ENCODE measurements at places on chromosomes 6 and 20.
A peak's percentile ranks its signal among the peaks of the same experiment; 100 is the strongest.

GRCh38 chr20:46255440-46256104 lies 52.7 kb downstream of the CDH22 start:
- no peak for DNase-seq

DNA sequence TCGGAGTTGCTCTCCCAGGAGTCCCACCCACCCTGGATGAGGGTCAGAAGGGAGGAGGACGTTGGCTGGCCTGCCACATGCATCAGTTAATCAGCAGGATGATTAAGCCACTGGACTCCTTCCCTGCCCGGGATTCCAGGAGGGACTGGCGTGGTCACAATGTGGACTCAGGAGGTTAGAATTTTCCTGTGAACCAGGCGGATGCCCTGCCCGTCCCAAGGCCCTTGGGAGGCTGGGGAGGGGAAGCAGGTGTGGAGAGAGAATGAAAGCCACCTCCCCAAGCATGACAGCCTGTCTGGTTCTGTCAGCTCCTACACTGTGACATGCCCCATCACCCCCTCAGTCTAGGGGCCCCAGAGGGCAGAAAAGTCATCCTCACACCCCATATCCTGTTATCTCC lies 11.6 kb upstream of the ITPR3 start:
- DNase-seq, result no peak

GRCh38 chr6:168093071-168093505 lies 14.1 kb upstream of the FRMD1 start:
- no peak for DNase-seq

GRCh38 chr20:12883507-12883885 lies 125.3 kb upstream of the SPTLC3 start:
- no peak for DNase-seq

DNA sequence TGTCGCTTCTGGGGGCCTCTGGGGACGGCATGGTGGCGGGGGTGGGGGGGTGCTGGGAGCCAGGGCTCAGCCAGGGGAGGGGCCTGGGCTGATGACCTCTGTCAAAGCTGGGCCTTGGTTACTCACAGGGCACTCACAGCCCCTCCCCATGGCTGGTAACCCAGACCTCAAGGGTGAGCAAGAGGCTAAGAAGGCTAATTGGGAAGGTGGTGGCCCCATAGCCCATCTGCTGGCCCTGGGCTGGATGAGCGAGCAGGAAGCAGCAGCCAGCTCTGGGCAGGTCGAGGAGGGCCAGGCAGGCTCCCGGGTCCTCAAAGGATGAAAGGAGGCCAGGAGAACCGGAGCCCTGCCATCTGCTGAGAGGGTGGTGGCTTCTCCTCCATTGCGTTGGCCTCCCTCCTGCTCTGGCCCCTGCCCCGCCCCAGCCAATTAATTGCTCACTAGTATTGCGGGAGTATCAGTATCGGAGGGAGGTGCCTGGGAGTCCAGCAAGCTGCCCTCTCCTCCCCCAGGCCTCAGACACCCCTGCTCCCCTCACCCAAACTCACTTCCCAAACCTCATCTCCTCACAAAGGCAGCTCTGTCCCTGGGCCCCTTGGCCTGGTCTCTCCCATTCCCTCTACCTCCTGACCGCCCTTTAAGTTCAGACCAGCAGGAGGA lies 1.0 kb upstream of the CDSN start:
- no peak for DNase-seq

- peak; percentile 61 for DNase-seq
These were observed 35.4 kb downstream of the CEP250 start for GRCh38 chr20:35490736-35491181.

- DNase-seq, result no peak
These were observed 29.4 kb downstream of the SIM1 start for GRCh38 chr6:100435299-100435698.

DNA sequence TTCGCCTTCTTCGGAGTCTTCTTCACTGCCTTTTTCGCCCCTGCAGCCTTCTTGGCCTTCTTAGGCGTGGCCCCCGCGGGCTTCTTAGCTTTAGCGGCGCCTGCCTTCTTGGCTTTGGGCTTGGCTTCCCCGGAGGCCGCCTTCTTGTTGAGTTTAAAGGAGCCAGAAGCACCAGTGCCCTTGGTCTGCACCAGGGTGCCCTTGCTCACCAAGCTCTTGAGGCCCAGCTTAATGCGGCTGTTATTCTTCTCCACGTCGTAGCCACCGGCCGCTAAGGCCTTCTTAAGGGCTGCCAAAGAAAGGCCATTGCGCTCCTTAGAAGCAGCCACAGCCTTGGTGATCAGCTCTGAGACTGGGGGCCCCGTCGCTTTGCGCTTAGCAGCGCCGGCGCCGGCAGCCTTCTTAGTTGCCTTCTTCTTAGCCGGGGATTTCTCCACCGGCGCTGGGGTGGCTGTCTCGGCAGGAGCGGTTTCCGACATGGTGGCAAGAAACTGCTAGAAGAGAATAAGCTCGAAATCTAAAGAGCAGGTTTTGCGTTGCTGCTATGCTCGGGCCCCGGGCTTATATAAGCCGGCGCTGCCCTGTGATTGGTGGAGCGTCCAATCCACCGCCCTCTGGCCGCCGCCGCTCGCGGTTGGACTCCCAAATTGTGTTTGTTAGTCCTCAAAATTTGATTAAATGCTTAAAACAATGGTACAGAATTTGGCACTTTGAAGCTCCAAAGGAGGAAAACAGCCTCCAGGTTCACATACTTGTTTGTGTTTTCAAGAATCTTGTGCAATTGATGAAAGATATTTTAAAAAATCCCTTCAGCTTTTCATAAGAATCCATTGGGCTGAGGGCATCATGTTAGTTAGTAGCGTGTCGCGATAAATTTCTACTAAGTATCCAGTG lies 44.9 kb downstream of the OR2B2 start:
- DNase-seq, result peak; percentile 88

- no peak for DNase-seq
These were observed 97.1 kb upstream of the CEP85L start for GRCh38 chr6:118748311-118749062.

GRCh38 chr6:64046746-64047208 lies 411.2 kb downstream of the PHF3 start:
- no peak for DNase-seq

GRCh38 chr6:32436995-32437836 lies 2.5 kb upstream of the HLA-DRA start:
- DNase-seq, result no peak

GRCh38 chr6:146770965-146771735 lies 172.4 kb downstream of the ADGB start:
- DNase-seq, result peak; percentile 47

- DNase-seq, result no peak
These were observed 155.0 kb downstream of the CFAP61 start for GRCh38 chr20:20207291-20207690.

DNA sequence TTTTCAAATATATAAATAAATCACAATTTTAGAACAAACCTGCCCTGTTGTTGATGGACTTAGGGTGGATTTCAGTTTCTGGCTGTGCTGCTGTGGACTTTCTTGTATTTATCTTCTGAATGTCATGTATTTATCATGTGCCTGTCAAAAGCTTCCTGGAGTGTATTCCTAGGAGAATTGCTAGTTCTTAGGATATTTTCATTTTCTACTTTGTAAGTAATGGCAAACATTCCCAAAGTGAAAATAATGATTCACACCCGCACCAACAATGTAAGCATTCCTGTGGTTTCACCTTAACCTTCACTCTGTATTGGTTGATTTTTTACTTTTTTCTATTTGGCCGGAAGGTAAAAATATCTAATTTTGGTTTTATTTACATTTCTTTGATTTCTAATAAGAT lies 387.8 kb downstream of the SMOC2 start:
- no peak for DNase-seq

DNA sequence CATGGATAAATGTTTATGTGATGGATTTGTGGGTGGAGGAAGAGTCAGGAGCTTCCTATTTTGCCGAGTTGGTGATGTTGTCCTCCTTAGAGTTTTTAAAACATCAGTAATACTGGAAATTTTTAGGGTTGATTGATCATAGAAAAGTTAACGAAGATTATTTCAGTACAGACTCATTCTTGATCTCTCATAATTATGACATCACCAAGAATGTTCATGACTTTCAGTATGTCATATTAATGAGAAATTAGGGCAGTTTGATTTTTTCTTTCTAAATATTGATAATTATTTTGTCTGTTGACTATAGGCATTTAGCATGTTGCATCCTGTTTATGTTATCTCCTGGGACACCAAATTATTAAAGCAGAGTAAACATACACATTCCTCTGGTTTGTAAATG lies 512.2 kb downstream of the CD109 start:
- DNase-seq, result no peak

GRCh38 chr6:114007516-114007915 lies 36.6 kb upstream of the HDAC2 start:
- no peak for DNase-seq

GRCh38 chr6:170091639-170092579 lies 199.0 kb downstream of the DLL1 start:
- DNase-seq, result no peak

DNA sequence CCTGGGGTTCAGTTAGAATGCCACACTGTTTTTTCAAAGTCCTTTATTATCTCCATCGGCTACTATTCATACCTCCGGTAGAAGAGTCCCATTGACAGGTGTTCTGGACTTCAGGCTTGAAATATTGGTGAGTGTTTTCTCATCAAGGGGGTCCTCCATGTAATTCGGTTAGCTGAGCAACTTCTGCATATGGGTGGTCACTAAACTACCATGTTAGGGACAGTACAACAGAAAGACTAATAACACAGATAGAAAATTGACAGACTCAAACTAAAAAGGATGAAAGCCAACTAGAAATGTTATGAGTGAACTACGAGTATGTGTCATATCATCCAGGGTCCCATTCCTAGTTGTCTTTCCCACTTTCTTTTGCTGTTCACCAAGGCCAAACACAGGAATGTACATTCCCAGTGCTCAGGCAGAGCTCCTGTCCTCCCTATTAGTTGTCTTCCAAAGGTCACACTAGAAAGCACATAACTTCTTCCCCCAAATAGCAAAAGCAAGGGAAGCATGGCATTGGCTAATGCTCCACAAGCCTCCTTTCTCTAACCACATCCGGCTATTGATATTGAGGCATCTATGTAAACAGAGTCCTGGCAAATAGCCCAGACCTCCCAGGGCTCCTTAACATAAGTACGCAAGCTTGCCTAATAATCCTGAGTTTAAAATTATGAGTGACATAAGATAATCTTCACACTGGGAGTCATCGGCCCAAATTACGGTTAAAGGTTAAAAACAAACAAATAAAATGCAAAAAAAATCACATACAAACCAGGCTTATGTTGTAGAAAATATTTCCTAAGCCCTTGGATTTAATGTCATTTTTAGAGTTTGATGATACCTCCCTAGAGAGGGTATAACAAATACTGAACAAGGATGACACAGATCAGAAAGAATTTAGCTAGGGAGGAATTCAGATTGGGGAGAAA lies 13.2 kb downstream of the CCN2 start:
- no peak for DNase-seq

DNA sequence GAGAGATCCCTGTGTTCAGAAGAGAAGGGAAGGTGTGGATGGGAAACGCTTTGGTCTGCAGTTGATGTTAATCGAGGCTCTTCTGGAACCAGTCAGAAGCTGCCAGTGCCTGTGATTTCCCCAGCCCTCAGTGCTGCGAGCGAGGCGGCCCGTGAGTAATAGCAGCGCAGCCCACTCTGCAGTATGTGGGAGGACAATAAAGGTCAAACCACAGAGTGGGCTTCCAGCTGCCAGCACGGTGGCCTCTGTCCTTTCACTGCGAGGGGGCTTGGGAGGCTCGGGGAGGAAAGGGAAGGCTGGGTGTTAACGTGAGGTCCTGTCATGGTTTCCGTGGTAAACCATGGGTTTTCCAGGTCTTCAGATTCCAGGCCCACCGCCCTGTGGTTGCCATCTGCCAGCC lies 32.3 kb upstream of the TAGAP start:
- DNase-seq, result no peak

- no peak for DNase-seq
These were observed 94.7 kb downstream of the SMOC2 start for GRCh38 chr6:168535711-168536110.

DNA sequence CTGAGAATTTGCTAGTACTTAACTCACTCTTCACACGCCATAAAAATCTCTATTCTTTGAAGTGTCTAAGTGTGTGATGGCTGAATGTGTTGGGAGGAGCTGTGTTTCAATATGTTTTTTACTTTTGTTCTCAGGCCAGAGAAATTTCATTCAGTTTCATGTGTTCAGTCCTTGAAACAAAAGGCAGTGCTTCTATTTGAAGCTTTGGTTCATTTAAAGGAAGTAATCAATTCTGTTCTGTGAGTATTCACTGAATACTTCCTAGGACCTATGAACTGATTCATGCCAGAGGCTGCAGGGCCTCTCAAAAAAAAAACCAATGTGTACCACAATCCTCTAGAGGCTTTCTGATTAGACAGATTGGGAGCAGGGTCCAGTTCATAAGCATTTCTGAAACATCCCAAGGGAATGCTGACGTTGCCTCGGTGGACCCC lies 12.4 kb upstream of the F13A1 start:
- DNase-seq, result no peak

GRCh38 chr20:24452498-24453127 lies 16.8 kb upstream of the SYNDIG1 start:
- no peak for DNase-seq

GRCh38 chr20:35006009-35006408 lies 50.3 kb downstream of the MYH7B start:
- DNase-seq, result no peak

- DNase-seq, result no peak
These were observed 43.6 kb downstream of the NUS1 start for GRCh38 chr6:117718895-117719294.

- no peak for DNase-seq
These were observed 50.7 kb downstream of the PTPN1 start for GRCh38 chr20:50560867-50561266.

- DNase-seq, result no peak
These were observed 6.9 kb upstream of the FAM209A start for GRCh38 chr20:56517641-56518040.

GRCh38 chr6:157406661-157407060 lies 25.7 kb downstream of the ZDHHC14 start:
- DNase-seq, result no peak

GRCh38 chr6:40543146-40543545 lies 44.0 kb downstream of the LRFN2 start:
- no peak for DNase-seq

GRCh38 chr6:108966855-108967755 lies 118.9 kb downstream of the ARMC2 start:
- peak; percentile 25 for DNase-seq

- no peak for DNase-seq
These were observed 20.2 kb downstream of the MYLK4 start for GRCh38 chr6:2730353-2731107.
